ENCODE measurements at places on chromosomes 4 and X.

- DNase-seq, result no peak
Measured at GRCh38 chrX:129108936-129109335, 414.4 kb downstream of the SMARCA1 start.

DNA sequence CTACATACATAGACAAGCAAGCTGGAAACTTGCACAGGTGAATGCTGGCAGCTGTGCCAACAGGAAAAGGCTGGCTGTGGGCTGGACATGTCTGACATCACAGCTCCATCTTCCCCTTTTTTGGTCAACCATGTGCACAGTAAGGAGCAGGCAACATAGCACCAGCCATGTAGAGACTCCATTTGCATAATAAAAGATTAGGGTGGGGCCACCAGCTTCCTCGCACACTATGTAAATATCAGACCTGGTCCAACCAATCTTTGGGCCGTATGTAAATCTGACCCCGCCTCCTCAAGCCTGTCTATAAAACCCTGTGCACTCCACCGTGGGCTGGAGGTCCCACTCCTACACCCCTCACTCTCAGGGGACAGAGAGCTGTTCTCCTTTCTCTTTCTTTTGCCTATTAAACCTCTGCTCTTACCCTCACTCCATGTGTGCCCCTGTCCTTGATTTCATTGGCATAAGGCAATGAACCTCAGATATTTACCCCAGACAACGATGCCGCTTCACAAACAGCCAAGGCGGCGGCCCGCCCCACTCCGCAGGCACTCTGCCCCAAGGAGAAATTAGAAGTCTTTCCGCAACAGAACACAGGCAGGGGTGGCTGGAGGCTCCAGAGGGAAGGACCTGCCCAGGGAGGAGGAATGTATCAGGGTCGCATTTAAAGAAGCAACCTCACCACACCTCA, 862.2 kb downstream of the TRIML1 start:
- no peak for DNase-seq

DNA sequence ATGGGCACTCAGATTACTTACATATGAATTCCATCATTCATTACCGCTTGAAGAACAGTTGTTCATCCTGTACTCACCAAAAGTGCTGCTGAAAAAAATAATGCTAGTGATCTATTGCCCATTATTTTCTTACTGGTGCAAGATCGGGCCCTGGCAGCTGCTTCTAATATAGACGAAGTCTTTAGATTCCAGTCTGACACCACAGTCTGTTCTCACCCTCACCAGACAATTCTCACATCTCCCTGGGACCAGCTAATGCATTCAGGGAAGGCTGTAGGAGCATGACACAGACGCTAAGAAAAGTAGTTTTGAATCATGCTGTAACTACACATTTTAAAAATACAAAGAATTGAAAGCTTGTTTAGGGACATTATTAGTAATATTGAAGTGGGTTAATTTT, 13.8 kb downstream of the GEMIN8 start:
- DNase-seq, result no peak

- DNase-seq, result no peak
Measured at GRCh38 chrX:122026665-122027064, 979.3 kb downstream of the GLUD2 start.

DNA sequence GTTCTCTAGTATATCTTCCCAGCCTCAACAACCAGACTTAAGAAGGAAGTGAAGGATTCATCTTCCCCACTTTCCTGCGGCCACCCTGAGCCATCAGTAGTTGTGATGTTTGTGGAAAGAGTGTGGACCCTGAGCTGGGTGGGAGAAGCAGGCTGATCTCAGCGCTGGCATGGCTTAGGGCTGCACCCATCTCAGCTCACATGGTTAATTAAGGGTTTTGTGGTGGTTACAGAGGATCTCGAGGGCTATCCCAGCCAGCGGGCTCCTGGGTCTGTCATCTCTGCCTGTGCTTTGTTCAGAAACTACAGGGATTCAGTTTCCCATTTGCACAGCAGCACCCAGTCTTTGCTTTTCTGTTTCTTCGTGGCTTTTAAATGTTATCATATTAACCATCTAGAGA, 163.4 kb downstream of the PTTG2 start:
- no peak for DNase-seq
